ENCODE measurements at places on chromosomes 16 and 17.

DNA sequence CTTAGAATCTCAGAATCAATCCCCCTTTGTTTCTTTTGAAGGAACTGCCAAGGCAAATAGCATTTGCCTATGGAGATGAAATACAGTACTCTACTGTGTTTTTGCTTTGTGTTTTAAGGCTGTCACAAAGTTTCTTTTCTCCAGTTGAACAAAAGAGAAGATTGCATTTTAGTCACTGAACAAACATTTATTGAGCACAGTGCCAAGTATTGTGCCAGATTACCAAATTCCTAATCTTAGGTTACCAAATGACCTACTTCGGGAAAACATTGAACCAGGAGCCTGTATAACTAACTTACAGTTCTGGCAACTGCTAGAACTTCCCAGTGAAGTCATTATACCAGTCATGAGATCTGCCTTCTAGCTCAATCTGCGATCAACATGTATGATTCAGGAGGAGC lies 3.0 kb upstream of the UBB start:
- peak; percentile 72 for DNase-seq

DNA sequence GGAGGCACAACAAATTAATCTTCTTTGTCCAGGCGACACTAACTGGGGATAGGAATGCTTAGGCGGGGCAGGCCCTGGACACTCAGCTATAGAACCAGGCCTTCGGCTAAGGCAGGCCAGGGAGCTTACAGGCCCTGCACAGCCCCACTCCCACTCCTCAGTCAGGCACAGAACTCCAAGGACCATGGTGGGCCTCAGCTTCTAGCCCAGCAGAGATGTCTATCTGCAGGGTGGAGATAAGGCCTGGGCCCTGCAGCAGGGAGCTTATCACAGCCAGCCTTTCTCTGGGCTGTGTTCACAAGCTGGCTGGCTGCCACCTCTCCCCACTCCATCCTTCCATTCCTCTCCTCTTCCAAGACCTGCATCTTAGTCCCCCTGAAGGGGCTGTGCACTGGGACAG lies 68.1 kb downstream of the TMEM132E start:
- DNase-seq = no peak

DNA sequence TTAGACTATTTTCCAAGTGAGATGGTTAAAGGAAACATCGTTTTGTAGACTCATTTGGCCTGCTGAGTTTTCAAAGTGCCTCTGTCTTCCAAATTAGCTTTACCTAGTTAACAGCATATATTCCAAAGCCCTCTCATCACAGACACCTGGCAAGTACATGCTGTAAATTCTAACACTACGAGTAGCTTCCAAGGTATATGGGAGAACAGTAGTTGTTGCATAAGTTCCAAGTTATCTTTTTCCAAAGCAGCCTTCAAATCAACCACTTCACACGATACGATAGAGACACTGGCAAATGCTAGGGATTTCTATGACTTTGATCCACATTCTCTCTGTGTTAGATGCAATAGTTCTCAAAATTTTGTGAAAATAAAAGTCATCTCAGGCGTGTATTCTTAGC lies 299.3 kb downstream of the CNTNAP4 start:
- no peak for DNase-seq

- no peak for DNase-seq
Observed at GRCh38 chr16:2422123-2422867, 7.0 kb upstream of the CCNF start.

DNA sequence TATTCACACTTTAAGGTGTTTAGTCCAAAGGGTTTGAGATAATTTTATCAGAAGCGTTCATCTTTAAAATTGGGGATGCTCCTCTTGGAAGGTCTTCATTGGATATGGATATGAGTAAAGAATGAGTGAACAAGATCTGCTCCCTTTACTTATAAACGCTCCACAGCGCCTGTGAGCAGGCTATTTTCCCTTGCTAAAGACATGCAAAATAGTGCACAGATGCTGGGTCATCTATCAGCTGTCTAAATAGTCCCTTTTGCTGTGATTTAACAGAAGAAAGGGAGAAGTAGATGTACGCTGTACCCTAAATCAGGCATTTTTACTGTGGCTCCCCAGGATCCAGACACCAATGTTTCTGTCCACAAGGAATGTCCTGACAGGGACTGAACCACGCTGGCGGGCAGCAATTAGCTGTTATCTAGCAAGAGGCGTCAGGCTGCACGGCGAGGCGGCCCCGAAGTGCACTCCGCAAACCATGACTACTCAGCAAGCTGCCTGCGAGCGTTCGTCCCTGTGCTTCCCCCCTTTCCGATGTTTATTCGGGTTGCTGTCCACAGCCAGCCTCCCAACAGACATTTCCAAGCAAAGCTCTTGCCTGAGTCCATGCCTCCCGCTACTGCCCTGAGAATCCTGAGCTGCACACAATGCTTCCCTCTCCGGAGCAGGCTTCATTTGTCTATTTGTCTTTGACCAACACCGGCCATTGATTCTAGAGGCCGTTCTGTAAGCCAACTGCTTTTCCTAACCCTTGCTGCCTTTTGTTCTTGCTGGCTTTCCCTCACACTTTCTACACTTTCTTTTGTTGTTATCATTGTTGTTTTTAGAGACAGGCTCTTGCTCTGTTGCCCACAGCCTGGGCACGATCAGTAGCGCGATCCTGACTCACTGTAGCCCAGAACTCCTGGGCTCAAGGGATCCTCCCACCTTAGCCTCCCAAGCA lies 55.7 kb upstream of the CNEP1R1 start:
- no peak for DNase-seq

GRCh38 chr16:23640615-23640930 lies 537 bp downstream of the PALB2 start:
- DNase-seq = no peak

- no peak for DNase-seq
Observed at GRCh38 chr17:9643611-9644010, 1.7 kb upstream of the USP43 start.

DNA sequence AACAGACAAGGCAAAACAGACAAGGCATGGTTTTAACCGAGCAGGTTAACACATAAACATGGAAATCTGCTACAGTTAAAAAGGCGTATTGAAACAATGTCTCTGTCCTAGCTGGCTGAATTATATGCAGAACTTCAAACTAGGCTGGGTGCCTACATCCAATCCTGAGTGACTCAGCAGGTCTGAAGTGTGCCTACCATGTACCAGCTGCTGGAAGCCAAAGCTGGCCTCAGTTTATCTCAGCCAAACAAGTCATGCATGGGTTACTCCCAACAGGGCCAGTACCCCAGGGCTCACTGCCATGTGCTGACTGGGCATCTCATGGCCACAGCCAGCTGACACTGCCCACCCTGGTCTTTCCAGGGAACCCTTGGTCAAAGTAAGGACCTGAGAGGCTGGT lies 4.0 kb downstream of the C1QBP start:
- DNase-seq = no peak

- DNase-seq = no peak
Observed at GRCh38 chr16:67482233-67482924, 968 bp downstream of the AGRP start.

DNA sequence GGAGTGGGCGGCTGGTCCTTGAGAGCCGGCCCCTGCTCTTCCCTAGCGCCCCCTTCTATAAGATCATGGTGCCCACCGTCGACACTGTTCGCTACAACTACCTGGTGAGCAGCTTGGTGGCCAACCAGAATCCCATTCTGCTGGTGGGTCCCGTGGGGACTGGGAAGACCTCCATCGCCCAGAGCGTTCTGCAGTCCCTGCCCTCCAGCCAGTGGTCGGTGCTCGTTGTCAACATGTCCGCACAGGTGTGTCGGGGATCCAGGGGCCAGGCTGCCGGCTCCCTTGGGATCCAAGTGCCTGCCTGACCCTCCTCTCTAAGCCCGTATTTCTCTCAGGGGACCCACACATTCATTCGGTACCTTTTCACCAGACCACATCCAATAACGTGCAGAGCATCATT lies 41.4 kb upstream of the KDM6B start:
- DNase-seq = no peak

GRCh38 chr16:60510941-60511340 lies 1525.3 kb downstream of the CDH8 start:
- DNase-seq = no peak

- no peak for DNase-seq
Observed at GRCh38 chr17:49414271-49414621, 436 bp downstream of the PHB1 start.

- peak; percentile 20 for DNase-seq
Observed at GRCh38 chr17:37818689-37819088, 73.8 kb upstream of the HNF1B start.

GRCh38 chr17:77034677-77035424 lies 105.9 kb upstream of the SEC14L1 start:
- no peak for DNase-seq

DNA sequence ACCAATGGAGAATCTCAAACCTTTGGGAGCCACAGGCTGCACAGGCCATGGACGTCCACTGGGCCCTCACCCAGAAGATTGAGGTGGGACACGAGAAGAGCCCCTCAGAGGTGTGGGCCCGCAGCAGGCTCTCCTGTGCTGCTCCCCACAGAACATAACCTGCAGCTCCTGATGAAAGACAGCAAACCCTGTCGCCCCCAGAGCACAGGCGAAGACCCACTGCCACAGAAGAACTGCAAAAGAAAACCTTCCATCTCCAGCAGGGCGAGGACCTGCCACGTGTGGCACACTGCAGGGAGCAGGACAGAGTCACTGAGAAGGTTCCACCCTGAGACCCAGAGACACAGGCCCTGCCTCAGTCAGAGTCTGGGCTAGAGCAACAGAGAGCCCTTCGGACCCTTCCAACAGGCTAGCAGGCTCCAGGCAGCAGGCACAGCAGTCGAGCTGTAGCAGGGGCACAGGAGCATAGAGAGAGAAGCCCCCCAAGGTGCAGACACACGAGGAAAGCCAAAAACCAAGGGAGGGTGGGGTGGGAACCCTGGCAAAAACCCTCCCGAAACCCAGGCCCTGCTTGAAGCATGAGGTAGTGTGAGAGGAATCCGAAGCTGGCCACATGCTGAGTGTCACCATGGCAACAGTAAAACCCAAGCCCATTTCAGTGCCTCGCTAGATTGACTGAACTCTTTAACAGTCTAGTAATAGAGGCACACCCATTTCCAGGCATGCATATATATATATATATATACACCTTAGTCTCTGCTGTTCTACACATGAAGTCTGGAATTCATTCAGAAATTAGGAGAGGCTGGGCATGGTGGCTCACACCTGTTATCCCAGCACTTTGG lies 60.0 kb upstream of the CHMP6 start:
- no peak for DNase-seq

- DNase-seq = no peak
Observed at GRCh38 chr17:11986179-11986941, 10.9 kb downstream of the ZNF18 start.

GRCh38 chr16:20353379-20353778 lies 864 bp upstream of the UMOD start:
- DNase-seq = no peak

DNA sequence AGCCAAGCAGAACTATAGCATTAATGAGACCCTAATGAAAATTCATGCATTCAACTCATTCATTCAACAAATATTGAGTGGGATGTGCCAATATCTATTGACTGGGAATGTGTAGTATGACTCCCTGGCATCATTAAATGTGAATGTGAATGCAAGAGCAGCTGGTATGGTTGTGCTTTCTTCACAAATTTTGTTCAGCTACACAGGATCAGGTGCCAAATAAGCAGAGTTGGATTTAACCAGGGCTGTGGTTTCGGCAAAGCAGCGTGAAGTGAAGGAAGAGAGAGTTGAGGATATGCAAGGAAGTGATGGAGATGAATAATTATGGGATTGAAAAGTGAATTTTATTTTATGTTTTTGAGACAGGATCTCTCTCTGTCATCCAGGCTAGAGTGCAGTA lies 87.1 kb upstream of the HNF1B start:
- no peak for DNase-seq

- DNase-seq = no peak
Observed at GRCh38 chr16:11084484-11084875, 140.1 kb downstream of the CLEC16A start.

- no peak for DNase-seq
Observed at GRCh38 chr17:19244781-19245180, 7.6 kb downstream of the EPN2 start.

GRCh38 chr17:62832405-62832804 lies 24.3 kb upstream of the MARCHF10 start:
- DNase-seq = no peak

DNA sequence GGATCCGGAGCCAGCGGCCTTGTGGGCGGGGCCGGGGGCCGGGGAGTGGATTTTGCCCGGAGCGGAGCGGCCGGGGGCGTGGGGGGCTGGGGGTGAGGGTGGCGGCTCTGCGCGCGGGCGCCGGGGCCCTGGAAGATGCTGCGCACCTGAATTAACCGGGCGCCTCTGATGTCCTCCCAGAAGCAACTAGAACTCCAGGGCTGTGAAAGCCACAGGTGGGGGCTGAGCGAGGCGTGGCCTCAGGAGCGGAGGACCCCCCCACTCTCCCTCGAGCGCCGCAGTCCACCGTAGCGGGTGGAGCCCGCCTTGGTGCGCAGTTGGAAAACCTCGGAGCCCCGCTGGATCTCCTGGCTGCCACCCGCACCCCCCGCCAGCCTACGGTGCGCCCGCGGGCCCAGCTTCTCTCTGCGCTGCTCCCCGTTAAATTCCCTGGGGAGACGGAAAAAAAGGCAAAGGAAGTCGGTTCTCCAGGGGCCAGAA lies 549 bp downstream of the SLC26A11 start:
- peak; percentile 46 for DNase-seq

- no peak for DNase-seq
Observed at GRCh38 chr17:81961087-81961511, at the start of gene NOTUM. TSS of gene NOTUM (minus strand) at chr17:81961187. CDS start at chr17:81960909, 278 bp downstream.

- no peak for DNase-seq
Observed at GRCh38 chr16:56743840-56744239, 13.9 kb downstream of the NUP93 start.

DNA sequence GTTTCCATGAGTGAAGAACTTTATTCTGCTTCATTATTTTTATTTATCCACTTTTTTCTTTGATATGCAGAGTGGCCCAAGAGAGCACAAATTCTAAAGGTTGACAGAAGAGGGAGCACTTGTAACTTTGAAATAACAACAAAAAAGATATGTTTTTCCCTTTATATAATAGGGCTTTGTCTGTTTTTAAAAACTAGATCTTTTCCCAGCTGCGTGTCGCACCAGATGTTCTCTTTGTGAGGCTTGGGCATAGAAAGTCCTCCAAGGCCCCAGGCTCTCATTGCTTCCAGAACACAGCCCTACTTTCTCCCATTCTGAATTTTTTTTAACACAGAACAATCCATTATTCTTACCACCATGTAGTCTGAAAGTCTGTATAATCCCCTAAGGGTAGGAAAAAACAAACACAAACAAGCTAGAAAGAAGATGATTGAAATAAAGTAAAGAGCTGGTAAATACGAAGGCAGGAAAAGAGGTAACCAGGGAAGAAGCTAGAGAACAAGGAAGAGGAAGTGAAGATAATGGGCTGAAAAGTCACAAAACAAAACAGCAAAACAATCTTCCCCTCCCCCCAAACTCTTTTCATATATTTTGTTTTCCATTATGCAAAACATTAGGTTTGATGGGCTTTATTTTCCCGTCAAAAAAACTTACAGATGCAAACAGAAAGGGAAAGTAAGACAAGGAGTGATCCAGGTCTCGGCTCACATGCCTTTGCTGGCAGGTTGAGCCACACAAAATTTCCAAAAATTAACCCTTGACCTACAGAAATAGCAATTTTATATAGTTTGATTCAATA lies 160.4 kb downstream of the ABCA8 start:
- peak; percentile 54 for DNase-seq
